MV-4-11 (cell line): ENCODE measurements at places on chromosomes 1 and 21.

- no peak for DNase-seq
Observed at GRCh38 chr1:114338191-114338890, 172.7 kb downstream of the TRIM33 start.

DNA sequence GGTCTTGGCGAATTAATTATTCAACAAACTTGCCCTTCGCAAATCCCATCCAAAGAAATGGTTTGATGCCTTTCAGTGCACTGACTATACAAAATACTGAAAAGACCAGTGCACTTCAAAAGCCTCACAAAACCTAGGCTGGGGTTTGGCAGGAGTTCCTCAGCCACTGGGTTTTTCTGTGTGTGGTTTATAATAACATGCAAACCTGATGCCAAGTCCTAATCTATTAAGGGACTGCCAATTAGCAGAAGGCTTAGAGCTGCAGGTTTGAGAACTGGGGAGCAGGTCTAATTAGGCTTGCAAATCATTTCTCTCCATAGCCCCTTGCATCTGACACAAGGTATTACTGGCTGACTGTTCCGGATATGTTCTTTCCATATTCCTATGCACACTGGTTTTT lies 27.7 kb downstream of the PLPP3 start:
- DNase-seq: no peak

- DNase-seq: no peak
Observed at GRCh38 chr1:1197551-1198422, 8.6 kb downstream of the TNFRSF18 start.

- DNase-seq: peak; percentile 72
Observed at GRCh38 chr1:89942825-89943658, 51.9 kb upstream of the ZNF326 start.

GRCh38 chr1:59776960-59777852 lies 37.5 kb upstream of the HOOK1 start:
- DNase-seq: no peak

DNA sequence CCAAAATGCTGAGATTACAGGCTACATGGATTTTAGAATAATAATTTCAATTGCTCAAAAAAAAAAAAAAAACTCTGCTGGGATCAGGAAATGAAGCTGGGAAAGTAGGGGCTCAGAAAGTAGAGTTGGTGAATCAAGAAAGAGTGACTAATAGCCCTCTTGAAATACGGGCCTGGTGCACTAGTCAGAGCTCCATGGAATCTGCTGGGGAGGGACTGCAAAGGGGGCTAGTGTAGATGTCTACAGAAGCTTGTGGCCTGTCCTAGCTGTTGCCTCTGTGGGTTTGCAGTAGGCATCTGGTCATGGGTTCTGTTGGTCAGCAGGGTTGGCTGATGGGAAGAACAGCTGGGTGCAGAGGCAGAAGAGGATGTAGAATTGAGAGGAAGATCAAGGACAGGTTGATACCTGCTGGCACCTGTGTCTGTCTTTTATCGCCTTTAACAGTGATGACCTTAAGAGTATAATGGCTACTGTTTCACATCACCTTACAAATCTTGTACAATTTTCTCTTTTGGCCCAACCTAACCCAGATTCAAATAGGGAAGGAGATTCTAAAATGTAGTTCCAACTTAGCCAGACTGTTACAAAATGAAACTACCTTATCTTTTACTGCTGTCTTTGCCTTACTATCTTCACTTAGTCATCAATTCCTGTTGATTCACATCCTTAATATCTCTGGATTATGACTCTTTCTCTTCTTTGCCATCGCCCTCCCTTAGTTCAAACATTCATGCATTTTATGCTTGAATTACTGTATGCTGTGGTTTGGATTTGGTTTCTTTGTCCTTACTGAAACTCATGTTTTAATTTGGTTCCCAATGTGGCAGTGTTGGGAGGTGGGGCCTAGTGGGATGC lies 126.2 kb downstream of the GIPC2 start:
- DNase-seq: no peak

- no peak for DNase-seq
Observed at GRCh38 chr1:87796471-87796901, 467.8 kb downstream of the LMO4 start.

- no peak for DNase-seq
Observed at GRCh38 chr1:67463298-67463955, 33.2 kb upstream of the SERBP1 start.

DNA sequence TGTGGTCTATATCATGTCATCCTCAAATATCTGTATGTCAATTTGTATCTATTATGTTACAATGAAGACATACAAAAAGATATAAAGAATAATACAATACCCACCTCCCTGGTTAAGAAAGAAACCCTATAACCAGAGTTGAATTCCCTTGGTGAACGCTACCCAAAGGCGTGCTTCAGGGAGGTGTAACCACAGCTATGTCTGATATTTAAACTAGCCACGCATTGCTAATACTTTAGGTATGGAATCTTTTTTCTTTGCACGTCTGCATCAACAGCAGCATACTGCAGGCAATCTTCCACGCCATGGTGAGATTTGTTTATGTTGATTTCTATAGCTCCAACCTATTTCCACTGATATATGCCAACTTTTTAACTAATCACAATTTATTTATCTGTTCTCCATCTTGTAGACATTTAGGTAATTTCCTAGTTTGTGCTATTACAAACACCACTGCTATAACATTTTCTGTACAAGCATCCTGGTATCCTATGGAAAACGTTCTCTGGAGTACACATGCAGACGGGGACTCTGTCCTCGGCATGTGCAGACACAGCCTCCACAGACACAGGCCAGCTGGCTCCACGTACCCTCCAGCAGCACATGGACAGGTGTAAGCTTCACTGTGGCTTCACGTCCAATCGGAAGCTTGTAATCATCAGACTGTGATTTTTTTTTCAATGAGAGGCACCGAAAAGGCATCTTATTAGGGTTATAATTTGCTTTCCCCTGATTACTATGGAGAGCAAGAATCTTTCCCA lies 58.5 kb downstream of the HSF2BP start:
- no peak for DNase-seq
